ENCODE measurements at places on chromosomes 1 and 21.

- DNase-seq: no peak
Measured at GRCh38 chr1:54650417-54650816, 8.8 kb downstream of the MROH7 start.

DNA sequence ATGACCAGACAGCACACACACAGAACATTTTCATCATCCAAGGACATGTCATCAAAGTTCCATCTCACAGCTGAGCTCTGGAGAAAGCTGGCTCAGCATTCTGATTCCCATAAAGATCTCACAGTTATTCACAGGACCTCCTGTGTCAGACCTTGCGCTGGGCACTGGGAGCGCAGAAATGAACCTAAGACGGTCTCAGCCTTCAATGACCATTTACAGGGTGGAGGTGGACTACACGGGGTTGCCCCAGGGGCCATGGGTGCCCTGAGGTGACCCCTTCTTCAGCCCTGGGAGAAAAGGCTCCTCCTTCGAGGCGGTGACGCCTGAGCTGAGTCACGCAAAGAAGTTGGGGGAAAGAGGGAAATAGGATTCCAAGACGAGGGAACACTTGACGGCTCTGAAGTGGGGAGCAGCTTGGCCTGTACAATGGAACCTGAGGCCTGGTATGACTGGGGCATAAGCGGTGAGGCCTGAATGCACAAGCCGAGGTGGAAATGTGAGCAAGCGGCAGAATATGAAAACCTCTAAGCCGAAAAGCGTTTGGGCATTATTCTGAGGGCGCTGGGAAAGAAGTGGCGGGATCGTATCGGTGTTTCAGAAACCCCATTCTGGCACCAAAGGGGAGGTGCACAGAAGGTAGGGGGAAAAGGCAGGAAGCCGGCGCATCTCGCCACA is 797 bp downstream of the CC2D1B start:
- DNase-seq: peak; percentile 77

DNA sequence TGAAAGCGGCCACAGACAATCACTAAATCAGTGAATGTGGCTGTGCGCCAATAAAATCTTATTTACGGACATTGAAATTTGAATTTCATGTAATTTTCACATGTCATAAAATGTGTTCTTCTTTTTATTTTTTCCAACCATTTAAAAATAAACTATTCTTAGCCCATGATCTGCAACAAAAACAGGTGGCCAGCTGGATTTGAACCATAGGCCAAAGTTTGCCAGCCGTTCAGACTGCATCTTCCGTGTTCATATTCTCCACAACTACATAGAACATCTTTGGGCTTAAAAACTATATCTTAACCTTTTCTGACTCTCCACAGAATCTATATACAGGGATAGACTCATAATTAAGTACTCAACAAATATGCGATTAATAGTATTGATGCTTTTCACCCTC is 81.2 kb upstream of the RALGPS2 start:
- no peak for DNase-seq

DNA sequence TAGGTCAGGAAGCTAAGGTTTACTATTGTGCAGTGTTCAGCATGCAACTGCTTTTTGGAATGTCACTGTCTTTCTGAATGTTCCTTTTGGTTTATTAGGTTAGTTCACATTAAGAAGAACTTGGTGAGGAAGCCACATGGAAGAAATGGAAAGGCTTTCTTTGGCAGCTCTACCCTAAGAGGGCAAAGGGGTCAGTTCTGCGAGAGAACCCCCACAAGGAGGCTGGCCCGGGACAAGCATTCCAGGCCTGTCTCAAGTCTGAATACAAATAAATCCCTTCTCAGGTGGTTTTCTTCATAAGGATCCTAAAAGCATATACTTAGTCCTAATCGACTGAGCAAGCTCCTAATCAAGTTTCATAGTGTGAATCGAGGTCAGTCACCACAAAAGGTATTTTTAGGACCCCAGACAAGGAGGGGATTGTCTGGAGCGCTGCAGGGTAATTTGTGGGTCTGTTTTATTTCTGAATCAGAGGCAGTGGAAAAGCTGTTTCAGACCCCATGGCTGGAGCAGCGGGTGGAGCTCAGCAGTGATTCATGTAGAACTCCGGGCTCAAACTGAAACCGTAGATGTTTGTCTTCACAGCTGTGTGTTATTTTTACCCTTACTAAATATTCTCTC is 63.3 kb downstream of the ERG start:
- no peak for DNase-seq

DNA sequence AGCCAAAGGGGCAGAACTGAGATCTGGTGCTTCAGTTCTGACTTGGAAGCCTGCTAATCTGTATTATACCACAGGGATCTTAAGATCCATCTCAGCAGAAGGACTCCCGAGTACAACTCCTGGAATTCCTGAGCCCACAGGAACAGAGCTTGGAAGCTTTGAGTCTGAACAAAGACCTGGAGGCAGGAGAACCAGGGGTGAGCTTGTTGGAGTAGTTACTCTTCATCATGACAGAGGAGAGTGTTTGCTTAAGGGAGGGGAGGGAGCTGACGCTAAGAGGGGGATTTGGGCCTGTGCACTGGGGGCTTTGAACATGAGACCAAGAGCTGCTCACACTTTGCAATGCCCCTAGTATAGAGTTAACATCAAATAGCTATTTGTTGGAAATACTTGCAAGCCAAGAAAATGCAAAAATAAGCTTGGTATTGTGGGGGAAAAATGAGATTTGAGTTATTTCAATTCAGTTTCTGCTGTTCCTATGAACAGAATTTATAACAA is 41.1 kb upstream of the TRABD2B start:
- no peak for DNase-seq

DNA sequence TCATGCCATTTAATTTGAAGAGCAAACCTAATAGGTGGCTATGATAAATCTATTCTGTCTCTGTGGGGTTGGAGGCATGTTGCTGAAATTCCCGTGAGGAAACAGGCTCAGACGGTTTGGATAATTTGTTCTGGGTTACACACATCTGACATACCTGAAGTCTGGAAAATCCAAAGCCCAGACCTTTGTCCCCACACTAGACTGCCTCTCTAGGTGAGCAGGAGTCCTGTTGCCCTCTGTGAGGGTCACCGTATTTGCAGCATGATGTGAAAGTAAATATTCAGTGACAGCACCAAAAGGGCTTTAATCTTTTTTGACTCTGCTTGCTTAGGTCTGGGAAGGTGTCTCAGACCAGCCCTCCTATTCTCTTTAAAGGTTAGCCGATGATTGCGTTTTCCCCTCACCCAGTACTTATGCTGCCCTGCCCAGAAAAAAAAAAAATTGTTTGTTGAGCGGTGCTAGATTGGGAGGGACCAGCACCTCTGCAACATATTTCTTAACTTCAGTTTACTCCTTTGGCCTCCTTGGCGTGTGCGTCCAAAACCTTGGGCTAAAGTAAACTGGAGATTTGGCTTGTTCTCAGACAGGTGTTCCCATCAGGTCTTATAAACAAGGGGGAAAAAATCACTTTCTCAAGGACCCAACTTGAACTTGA is 67.0 kb downstream of the CACHD1 start:
- DNase-seq: no peak

DNA sequence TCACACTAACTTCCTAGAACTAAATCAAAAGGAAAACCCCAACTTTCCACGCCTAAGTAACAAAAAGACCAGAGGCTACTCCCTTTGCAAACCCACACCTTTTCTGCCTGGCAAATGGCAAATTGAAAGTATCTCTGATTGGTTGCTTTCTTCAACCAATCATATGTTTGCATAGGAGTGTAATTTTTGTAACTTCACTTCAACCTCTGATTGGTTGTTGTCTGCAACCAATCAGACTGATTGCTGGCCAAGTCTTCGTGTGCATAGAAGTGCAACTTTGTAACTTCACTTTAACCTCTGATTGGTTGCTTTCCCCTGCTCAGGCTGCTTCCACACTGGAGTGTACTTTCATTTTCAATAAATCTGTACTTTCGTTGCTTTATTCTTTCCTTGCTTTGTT is 36.9 kb upstream of the PADI2 start:
- DNase-seq: peak; percentile 7

DNA sequence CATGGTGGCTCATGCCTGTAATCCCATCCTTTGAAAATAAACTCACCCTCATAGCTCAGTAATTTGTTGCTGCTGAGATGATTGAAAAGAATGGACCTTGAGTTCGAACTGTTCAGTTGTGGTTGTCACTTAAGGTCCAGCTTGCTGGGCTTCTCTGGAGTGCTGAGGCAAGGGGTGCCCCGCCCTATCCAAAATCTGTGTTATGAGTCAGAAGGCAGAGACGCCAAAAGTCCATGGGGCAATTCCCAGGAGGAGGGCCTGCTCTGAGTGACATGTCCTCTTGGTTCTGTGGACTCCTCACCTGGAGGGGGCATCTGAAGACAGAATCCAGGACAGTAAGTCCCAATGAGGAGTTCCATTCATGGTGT is 64.8 kb downstream of the MYOM3 start:
- peak; percentile 79 for DNase-seq

GRCh38 chr1:25562101-25562927 is 18.9 kb downstream of the LDLRAP1 start:
- DNase-seq: no peak

GRCh38 chr1:152796421-152796820 is at the start of gene LCE1D:
LCE1D (plus strand) TSS chr1:152796721; CDS start chr1:152797795, 1,074 bp downstream.
- no peak for DNase-seq

GRCh38 chr1:167522246-167522645 is 3.9 kb upstream of the CD247 start:
- no peak for DNase-seq

DNA sequence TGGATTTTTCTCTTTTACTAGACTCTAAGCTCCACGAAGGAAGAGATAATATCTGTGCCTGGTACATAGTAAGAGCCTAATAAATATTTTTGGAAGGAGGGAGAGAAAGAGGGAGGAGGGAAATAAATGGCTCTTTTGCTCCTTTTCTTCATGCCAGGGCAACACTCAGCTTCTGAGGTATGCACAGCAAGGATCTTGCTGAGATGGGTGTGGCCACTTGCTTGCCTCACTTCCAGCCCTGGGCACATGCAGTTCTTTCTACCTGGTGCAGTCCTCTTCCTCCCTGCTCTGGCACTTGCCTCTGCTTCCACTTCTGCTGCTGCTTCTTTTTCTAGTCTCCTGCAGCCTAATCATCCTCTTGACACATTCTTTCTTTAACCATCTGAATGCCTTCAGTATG is 148.1 kb downstream of the FGGY start:
- peak; percentile 20 for DNase-seq

GRCh38 chr1:194935864-194936263 is 1672.4 kb downstream of the KCNT2 start:
- DNase-seq: no peak

GRCh38 chr1:157047062-157047410 is 1.5 kb upstream of the ARHGEF11 start:
- DNase-seq: no peak

- no peak for DNase-seq
Measured at GRCh38 chr1:168485048-168485447, 58.7 kb downstream of the XCL2 start.

- DNase-seq: no peak
Measured at GRCh38 chr1:40539338-40539737, 7.9 kb downstream of the ZNF684 start.

- no peak for DNase-seq
Measured at GRCh38 chr1:171103862-171104261, 13.2 kb downstream of the FMO3 start.

GRCh38 chr1:88029142-88029541 is 654.9 kb upstream of the PKN2 start:
- DNase-seq: no peak

GRCh38 chr1:204094856-204095634 is 22.1 kb downstream of the SOX13 start:
- no peak for DNase-seq

All from HCEC 1CT (cell line).